Activated gamma-delta T cell treated with anti-CD3 and anti-CD28 coated beads, Interleukin-2, amount 50 U/mL, for 16 hours (primary cell): ENCODE measurements at places on chromosomes 5 and 9.

- DNase-seq, result no peak
Observed at GRCh38 chr5:59660737-59661136, 232.8 kb downstream of the PDE4D start.

GRCh38 chr5:171675511-171675910 is 110.1 kb upstream of the SMIM23 start:
- DNase-seq, result no peak

GRCh38 chr9:14348373-14349145 is 34.6 kb upstream of the NFIB start:
- DNase-seq, result no peak

- no peak for DNase-seq
Observed at GRCh38 chr5:35345222-35345621, 114.9 kb upstream of the PRLR start.

GRCh38 chr9:75002422-75003023 is 25.6 kb downstream of the CARNMT1 start:
- no peak for DNase-seq

- DNase-seq, result no peak
Observed at GRCh38 chr9:38129366-38129765, 60.3 kb upstream of the SHB start.

GRCh38 chr9:125932012-125932411 is 184.8 kb downstream of the PBX3 start:
- no peak for DNase-seq

DNA sequence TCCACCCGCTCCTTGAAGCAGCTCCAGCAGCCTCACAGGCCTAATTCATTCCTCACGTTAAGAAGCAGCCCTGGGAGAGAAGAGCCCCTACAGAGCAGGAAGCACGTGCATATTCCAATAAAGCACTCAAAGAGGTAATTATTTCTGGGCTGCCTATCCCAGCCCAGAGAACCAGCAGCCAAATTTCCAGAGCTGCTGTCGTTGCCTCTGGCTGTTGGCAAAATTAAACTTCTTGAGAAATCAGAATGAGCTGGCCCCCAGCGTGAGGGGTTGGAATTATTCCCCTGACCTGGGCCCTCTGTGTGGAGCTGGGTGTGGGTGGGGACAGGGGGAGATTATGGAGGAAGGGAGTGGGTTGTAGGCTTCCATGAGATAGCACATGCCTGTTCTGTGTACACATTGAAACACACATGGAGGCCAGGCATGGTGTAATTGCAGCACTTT is 86.8 kb upstream of the HSPA9 start:
- DNase-seq, result no peak

DNA sequence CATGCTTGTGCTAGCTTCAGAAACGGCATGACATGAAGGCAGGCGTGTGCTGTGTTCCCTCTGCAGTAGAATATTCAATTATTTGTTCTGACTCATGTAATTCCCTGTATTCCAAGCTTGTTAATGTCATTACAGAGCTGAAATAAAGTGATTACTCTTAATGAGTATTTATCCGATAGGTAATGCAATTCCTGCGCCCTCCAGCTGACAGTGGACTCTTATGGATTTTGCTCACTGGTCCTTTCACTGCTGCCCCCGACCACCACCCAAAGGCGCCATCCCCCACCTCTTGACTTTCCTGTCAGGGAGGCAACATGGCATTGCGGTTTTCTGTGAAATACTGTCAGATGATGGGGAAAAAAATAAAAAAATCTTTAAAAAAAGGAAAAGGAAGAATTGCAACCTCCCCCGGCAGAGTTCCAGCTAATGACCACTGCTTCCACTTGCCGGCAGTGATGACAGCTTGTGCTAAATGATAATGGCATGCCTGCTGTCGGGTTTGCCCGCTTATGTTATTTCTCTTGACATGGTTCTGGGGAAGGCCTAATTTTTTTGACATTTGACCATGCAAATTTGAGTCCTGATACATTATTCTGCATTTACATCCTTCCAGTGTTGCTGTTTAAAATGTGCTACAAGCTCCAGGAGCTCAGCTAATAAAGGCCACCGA is 335.3 kb upstream of the ADAMTS16 start:
- DNase-seq, result no peak

- no peak for DNase-seq
Observed at GRCh38 chr5:74251141-74252035, 389.1 kb downstream of the ENC1 start.

DNA sequence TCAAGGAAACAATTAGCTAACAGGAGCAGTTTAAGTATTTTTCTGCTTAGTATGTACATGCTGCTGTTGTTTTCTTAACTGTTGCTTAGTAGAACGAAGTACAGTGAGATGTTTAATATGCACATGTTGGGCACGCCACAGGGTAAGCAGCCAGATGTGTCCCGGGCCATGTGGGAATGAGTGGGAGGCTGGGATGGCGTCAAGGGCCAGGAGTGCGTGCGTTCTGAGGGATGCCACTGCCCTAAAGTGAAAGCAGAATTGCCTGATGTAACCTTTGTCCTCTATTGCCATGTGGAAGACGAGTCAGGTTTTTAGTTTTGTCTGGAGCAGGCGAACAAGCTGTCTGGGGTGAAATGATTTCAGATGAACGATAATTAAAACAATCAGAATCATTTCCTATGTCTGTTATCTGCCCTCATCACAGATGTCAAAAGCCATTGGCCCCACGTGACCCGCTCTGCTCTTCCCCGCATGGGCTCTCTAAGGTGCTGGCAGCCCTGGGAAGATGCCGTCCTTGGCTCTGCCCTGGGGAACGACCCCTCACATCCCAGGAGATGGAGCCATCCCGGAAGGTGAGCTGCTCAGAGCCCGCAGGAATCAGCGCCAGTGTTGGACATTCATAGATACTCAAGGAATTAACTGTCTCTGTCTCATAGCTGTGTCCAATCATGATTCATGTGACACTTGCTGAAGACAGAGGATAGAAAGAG is 356.6 kb upstream of the IRX4 start:
- no peak for DNase-seq

DNA sequence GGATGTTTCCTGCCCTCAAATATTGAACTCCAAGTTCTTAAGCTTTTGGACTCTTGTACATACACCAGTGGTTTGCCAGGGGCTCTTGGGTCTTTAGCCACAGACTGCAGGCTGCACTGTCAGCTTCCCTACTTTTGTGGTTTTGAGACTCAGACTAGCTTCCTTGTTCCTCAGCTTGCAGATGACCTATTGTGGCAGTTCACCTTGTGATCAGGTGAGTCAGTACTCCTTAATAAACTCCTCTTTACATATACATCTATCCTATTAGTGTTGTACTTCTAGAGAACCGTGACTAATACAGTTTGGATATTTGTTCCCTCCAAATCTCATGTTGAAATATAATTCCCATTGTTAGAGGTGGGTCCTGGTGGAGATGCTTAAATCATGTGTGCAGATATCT is 681.9 kb upstream of the ARRDC3 start:
- no peak for DNase-seq

GRCh38 chr5:78507531-78507930 is 141.0 kb downstream of the LHFPL2 start:
- no peak for DNase-seq

GRCh38 chr9:128005923-128006322 is 25.1 kb upstream of the EEIG1 start:
- no peak for DNase-seq

DNA sequence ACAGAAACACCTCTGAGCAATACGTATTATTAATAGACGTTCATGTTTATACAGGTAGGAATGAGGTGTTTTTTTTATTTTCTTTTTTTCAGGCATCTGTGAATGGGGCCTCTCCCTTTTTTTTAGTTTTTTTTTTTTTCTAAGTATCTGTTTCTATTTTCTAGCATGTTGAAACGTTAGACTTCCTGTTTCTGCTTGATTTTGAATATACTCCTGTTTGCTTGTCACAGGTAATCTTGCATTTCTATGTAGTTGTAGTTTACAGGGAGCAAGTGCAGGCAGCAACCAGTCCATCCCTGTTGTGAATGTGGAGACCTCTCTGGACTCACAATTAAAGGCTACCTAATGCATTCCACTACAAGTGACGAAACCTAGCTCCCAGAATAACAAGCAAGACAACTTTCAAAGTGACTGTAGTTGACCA is 22.8 kb upstream of the TNFAIP8 start:
- DNase-seq, result no peak

- no peak for DNase-seq
Observed at GRCh38 chr9:27183701-27184100, 74.7 kb downstream of the TEK start.

GRCh38 chr5:63962279-63962678 is at the start of gene HTR1A:
Gene HTR1A (minus strand): TSS chr5:63962445. CDS start chr5:63961719, 726 bp downstream.
- DNase-seq, result no peak

DNA sequence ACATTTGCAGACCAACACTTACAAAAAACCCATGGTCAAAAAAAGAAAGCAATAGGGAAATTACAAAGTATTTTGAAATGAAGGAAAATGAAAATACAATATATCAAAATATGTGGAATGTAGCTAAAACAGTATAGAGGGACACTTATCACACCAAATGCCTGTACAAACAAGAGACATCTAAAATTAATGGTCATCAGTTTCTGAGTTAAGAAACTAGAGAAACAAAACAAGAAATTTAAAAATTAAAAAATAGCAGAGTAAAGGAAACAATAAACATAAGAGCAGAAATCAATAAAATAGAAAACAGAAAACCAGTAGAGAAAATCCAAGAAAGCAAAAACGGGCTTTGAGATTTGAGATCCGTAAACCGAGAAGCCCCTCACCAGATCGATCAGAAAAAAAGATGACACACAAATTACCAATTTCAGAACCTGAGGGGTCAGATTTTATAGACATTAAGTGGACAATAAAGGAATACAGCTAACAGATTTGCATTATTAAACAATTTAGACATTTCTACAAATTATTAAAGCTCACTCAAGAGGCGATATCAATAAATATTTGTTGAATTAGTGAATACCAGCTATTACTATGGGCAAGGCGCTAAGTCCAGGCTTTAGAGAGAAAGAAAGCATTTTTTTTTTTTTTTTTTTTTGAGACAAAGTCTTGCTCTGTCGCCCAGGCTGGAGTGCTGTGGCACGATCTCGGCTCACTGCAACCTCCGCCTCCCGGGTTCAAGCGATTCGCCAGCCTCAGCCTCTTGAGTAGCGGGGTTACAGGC is 1.0 kb upstream of the TENT2 start:
- no peak for DNase-seq

DNA sequence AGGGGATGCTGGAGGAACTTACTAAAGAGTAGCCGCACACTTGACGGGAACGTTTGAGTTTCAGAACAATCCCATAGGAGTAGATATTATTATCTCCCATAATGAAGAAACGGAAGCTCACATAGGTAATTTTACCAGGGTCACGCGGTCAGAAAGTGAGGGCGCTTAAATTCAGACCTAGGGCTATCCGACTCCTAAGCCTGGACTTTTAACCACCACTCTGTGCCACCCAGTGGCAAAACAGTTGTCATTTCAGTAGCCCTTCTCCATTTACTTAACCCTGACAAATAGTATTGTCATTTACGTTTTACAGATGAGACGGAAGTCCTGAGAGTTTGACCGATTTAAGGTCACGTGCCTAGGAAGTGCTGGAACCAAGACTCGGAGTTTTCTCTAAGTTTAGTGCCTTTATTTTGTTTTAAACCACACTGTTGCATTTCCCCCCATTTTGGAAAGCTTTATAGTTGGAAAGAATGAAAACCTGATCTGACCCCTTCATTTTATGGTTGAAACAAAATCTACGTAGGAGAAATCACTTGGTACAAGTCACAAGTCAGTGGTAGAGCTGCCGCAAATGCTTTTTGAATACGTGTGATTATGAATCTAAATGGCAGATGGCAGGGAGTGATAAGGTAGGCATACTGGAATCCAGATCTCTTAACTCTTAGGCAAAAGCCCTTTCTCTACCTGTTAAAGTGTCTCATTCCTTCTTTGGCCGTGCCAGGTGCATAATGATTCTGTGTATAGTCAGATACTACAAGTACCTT is 650 bp downstream of the MRRF start:
- peak; percentile 12 for DNase-seq
